ENCODE measurements at places on chromosomes 3 and 15. TPM values are rescaled to one million over a fixed set of nuclear protein-coding genes. Genes with fewer than 3 reads are reported as not detected.

Gene SLC12A8
- total RNA-seq = 9.2 TPM

Gene DNAH12
- total RNA-seq = 1.1 TPM

Gene PRR23A
- total RNA-seq = not detected

Gene CDC25A
- total RNA-seq = 24.5 TPM

GRCh38 chr15:74060251-74060650, 22.1 kb downstream of the GOLGA6A start:
- no peak for DNase-seq

- no peak for DNase-seq
These were observed 742 bp downstream of the TNK2 start for GRCh38 chr3:195907684-195907933.

- no peak for DNase-seq
These were observed 54.5 kb downstream of the NEK11 start for GRCh38 chr3:131081224-131081623.

GRCh38 chr3:10474847-10475246, 30.5 kb downstream of the ATP2B2 start:
- DNase-seq = no peak

- no peak for DNase-seq
These were observed 145.5 kb upstream of the PFN2 start for GRCh38 chr3:150116196-150116595.

- no peak for DNase-seq
These were observed 159.8 kb downstream of the RBMS3 start for GRCh38 chr3:29440413-29441305.

GRCh38 chr3:134754768-134755559, 40.1 kb upstream of the EPHB1 start:
- DNase-seq = peak; percentile 47
